ENCODE measurements at places on chromosomes 5 and 9.
A peak's percentile ranks its signal among the peaks of the same experiment; 100 is the strongest.

DNA sequence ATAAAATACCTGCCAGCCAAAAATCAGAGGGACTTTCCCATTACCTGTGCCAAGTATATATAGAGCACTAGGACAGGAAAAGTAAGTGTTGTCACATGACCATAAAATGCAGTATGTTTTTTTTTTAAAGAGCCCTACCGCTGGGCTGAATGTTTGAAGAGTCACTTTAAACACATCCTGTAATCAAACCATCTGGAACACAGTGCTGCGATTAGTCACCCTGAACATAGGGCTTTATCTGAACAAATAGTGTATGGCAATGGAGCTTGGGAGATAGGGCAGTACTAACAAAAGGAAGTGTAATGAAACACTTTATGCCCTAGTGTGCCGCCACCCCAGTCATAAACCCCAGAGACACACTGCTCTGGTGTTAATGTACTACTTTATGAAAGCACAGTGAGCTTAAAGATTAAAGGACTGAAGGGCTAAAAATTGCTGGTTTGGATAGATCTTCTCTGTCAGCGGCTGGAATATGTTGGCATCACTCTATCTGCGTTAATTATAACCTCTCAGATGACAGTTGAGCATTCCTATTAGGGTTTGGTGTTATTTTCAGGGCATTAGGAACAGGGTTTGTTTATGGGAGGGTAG is 90.4 kb downstream of the ZNF608 start:
- DNase-seq: peak; percentile 18

DNA sequence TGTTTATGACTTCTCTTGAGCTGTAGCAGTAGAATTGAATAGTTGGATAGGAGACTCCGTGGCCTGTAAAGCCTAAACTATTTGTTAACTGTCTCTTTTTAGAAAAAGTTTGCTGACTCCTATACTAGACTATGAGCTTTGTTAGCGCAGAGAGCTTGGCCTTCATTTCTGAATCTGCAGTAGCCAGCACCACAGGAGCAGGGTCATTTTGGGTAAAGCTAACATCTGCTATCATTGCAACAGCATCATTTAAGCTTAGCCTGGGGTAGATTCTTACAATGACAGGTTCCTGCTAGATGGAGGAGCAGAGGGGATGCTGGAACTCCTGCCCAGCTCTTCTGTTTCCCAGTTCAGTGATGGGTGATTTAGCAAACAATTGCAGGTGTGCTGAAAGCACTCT is 133.7 kb upstream of the ASTN2 start:
- DNase-seq: no peak

DNA sequence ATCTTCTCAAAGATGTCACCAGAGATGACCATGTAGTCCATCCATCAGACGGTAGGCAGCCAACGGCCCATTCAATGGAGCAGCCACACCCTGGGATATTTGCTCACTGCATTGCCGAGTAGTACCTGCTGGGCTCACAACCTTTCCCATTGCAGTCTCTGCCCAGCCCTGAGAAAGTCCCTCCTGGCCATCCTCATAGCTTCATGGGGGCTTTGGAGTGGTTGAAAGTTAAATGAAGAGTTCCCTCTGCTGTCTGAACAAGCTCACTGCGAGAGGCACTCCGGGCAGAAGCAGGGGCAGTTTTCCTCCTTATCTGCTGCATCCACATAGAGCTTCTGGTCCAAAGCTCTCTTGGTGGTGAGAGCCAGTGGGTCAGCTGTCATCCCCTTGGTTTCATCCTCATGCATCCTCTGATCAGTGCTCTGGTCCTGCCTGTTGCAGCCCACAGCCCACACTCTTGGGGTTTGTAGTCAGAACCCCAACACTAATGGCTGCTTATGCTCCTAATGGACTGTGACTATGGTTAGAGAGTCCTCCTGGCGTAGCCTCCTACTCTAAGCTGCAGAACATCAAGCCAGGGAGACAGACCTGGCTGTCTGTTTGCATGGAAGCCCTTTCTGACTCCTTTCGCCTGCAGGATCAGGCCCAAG is 23.3 kb downstream of the TNFSF8 start:
- DNase-seq: peak; percentile 50

DNA sequence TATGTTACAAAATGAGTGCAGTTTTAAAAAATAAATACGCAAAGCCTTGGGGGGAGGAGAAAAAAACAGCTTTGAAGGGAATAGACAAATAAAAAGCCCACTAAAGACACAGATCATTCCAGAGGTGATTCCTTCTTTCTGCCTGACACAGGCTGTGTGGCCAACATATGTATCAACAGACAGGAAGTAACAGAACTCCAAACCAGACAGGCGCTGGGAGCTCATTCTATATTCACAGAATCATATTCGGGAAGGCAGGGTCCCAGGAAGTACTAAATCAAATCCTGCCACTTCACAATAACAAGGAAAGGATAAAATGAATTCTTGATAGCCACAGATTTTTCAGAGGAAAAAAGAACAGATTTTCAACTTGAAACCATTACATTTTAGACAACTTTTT is 62.1 kb downstream of the SEMA5A start:
- no peak for DNase-seq

DNA sequence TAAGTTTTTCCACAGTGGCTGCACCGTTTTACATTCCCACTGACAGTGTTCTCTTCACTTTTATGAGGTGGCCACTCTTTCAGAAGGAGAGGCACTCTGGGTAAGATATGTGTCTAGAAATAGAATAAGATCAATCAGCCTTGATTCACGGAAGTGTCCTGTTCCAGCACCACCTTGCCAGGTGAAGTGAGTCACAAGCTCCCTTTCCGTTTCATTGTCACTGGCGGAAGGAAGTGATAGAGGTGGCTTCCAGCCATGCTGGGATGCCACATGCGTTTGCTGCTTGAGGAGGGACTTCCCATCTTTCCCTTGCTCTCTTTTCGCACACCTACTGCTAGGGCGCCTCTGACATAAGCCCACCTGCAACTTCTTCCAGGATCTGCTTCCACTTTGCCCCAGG is 217.1 kb downstream of the PIK3R1 start:
- DNase-seq: no peak

DNA sequence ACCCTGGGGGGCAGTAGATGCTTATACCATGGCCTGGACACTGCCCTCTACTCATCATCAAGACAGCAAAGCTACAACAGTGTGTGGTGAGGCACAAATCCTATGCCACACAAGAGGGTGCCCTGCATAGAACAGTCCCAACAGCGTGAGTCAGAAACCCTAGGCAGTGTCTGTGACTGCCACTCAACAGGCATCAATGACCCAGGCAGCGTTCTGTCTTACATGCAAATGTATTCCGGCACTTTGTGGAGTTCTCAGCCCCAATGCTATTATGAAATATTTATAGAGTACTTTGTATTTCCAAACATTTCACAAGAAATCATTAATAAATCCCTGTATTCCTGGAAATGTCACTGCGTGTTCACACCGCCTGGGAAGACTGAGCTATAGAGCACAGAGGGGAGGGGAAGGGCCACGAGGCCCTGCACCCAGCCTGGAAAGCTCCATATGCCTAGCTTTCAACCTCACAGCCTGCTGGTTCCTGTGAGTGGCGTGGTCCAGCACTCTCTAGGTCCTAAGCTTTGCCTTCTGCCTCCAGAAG is 77.7 kb downstream of the NIPSNAP3B start:
- DNase-seq: no peak

- DNase-seq: no peak
These were observed 193.1 kb downstream of the GLIS3 start for GRCh38 chr9:4106760-4107143.

DNA sequence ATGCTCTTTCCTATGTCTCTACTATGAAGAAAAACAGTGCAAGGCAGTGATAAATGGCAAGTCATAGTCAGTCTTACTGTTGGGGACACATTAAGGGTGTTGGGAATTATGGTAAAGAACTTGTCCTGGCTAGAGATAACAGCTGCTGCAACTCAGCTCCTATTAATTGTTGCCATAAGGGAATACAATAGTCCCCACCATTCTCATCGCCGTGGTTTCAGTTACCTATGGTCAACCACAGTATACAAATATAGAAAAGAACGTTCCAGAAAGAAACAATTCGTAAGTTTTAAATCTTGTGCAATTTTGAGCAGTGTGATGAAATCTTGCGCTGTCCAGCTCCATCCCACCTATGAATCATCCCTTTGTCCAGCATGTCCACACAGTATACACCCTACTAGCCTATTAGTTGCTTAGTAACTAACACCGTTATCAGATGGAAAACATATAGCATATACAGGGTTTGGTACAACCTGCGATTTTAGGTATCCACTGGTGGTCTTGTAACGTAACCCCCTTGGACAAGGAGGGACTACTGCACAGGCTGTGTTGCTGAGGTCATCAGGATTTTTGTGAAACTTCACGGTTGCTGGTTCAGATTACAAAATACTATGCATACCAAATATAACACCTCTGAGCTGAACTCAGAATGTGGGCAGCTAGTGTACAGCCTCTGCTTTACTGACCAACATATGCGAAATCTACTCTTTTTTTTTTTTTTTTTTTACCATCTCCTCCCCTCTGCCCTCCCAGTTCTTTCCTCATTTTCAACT is 53.5 kb downstream of the ZFR start:
- peak; percentile 83 for DNase-seq

DNA sequence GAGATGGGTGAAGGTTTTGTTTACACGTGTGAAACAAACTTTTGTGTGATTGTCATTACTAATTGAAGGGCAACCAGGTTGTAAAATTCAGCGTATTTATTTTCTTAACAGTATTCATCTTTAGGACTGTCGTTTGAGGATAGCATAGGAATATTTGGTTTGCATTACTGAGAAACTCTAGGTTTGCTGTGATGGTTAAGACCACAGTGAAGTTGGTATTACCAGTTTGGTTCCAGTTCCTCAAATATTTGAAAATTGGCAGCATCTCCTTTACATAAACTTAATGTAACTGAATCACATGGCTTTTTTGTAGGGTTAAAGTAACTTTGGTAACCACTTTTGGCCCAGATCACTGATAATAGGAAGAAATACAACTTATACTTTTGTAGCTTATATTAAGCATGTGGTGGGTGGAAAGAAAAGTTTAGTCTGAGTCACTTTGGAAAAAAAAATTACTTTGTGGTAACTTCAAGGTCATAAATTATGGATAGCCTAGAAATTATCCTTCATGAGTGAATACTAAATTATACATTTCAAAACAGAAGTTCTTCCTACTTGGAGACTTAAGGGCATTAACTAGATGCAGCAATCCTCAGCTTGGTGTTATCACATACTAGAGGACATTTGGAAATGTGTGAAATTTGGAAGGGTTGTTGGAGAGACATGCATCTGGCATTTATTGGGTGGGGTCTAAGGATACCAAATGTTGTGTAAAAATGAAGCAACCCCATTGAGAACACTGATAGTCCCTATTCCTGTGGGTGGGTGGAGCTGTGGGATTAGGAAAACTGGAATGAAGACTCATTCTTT is 33.9 kb downstream of the G3BP1 start:
- no peak for DNase-seq

- no peak for DNase-seq
These were observed 22.5 kb downstream of the APBA1 start for GRCh38 chr9:69649566-69650250.

- no peak for DNase-seq
These were observed at the start of gene SLC25A48 for GRCh38 chr5:135834639-135835529. Gene SLC25A48 (plus strand): TSS chr5:135834663. CDS start chr5:135834848, 185 bp downstream.

DNA sequence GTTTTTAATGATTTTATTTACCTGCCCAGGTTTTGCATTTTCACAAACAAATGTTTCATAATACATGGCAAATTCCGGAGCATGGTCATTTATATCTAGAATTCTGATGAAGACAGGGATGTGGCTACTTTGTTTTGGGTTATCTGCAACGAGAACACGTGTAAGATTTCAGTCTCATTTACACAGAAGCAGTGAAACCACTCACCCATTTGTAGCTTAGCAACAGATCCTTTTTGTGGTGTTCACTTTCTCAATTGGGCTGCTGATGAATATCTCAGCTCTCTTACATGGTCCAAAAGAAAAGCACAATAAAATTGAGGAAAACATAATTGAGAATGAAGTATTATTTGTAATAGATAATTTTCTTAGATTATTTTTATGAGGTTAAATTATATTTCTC is 148.6 kb downstream of the CDH9 start:
- no peak for DNase-seq

DNA sequence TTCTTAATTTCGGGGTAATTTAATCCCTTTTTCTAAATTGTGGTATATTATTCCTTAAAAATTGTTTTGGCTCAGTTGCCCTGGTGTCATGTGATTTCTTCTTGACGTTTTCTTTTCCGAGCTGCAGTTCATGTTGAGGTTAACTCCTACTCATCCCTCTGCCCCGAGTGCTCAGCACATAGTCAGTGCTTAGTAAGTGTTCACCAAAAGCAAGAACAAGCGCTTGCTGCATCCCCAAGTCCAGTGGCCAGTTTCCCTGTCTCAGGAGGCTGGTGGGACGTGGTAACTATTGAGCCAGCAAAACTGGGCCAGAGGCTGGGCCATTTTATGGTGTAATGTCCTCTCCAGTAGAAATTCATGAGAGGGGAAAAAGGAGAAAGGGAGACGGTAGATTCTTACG is 23.3 kb downstream of the TRIO start:
- no peak for DNase-seq

DNA sequence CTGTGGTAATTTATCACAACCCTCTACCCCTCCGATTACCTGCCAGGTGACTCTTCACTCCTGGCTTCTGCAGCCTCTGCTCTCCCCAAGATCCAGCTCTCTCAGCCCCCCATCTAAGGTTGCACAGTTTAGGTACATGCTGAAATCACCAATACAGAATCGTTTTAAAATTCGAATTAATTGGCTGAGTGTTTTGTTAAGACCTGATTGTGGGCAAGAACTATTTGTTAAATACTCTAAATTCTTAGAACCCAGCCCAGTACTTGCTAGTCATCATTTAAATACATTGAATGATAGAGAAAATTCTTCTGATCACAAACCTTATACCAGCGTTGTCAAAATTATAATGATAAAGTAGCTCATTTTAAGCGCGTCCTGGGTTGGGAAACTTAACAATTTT is 147.5 kb upstream of the CDKN2B start:
- DNase-seq: no peak

DNA sequence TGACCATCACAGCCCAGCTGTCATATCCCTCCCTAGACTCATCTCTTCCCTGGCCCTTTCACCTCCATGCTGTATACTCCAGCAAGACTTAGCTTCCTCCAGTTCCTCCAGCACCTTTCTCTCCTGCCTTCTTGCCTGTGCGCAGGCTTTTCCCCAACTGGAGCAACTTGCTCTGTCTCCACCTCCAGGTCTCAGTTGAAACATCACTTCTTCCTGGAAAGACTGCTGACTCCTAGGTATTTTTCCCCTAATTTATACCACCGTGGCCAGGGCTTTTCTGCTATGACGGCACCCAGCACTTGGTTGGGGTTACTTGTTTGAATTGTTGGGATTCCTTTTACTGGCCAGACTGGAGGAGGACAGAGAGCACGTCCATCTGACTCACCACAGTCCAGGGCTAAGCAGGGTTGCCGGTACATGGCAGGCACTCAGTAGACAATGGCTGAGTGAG is 67.5 kb downstream of the KCNIP1 start:
- no peak for DNase-seq

- no peak for DNase-seq
These were observed 17.6 kb downstream of the CD180 start for GRCh38 chr5:67178966-67179365.
